ENCODE measurements at places on chromosomes 16 and 17.

- no peak for DNase-seq
Observed at GRCh38 chr17:17303847-17304490, 796 bp downstream of the NT5M start.

GRCh38 chr16:10387188-10387617 lies 1.3 kb downstream of the ATF7IP2 start:
- no peak for DNase-seq

GRCh38 chr17:31530391-31530985 lies 139.0 kb downstream of the RAB11FIP4 start:
- no peak for DNase-seq

GRCh38 chr17:72236980-72237633 lies 116.3 kb downstream of the SOX9 start:
- DNase-seq, result no peak

- no peak for DNase-seq
Observed at GRCh38 chr17:67931227-67931626, 65.0 kb downstream of the C17orf58 start.

DNA sequence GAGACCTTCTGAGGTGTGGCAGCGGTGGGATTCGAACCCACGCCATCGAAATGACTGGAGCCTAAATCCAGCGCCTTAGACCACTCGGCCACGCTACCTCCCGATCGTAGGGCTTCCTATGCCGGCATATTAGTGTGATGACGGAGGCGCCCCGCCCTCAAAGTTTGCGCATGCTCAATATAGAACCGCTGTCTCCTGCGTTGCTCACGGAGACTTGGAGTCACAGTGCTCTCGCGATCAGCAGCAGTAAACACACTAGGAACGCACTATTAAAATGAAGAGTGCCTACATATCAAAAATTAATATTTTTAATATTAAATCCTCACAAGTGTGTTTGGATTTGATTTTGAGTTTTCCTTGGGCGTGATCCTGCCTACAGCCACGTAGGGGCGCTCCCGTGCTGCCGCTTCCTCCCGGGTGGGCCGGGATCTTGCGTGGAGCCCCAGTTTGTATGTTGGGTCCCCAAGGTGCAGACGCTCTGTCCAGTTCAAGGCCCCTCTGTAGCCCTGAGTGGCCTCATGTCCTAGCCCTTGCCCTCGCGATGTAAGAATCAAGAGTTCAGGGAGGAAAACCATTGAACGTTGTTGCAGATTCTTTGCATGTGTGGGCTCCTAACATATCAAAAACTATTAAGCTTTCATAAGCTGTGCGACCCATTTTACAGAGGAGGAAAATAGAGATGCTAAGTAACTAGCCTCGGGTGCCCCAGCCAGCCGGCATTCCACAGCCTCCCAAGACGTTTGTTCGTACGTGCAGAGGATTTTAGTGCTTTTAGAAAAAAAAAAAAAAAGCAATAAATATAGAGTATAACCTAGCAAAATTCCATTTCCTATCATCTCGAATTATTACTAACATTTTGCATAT lies 10.2 kb upstream of the EEF2K start:
- DNase-seq, result peak; percentile 60

GRCh38 chr16:30567160-30567990 lies 4.1 kb downstream of the ZNF688 start:
- DNase-seq, result no peak
